DMS 273 treated with DMSO at 0.1 percent for 48 hours (cell line): ENCODE measurements at places on chromosomes 12 and 14.

GRCh38 chr14:89902881-89903280, 51.6 kb downstream of the EFCAB11 start:
- no peak for DNase-seq

- DNase-seq = no peak
These were observed 59.3 kb downstream of the TESC start for GRCh38 chr12:117039891-117040309.

- DNase-seq = no peak
These were observed 80.3 kb downstream of the PAPOLA start for GRCh38 chr14:96582411-96582961.

- peak; percentile 65 for DNase-seq
These were observed 65.0 kb downstream of the RFLNA start for GRCh38 chr12:124359671-124360581.

DNA sequence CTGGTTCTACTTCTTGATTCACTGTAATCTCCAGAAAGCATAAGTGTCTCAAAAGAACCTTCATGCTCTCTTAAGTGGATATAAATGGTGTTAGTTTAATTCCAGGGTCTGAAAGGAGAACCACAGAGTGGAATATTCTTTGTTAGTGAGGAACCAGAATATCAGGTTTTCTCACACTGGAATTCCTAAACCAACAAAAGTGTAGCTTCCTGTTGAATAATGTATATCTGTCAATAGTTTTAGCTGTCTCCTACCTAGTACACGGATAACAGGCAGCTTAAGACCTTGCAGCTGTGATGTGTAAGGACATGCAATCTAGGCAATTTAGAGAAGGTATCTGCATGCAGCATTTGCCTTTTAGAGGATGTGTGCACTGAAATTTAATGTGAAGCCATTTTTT, 24.0 kb downstream of the LRIG3 start:
- no peak for DNase-seq

GRCh38 chr14:75373616-75374015, 54.2 kb upstream of the JDP2 start:
- DNase-seq = no peak

DNA sequence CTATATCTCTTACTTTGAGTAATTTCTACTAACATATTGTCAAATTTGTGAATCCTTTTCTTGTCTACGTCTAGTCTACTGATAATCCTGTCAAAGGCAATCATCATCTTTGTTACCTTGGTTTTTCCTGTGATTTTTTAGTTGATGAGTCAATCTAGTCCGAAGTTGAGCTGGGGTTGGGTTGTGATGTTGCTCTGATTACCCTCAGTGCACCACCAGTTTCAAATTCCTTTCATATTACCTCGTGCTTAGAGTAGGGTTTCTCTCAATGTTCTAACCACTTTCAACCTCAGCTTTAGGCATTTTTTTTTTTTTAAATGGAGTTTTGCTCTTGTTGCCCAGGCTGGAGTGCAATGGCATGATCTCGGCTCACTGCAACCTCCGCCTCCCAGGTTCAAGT, 186.8 kb downstream of the BTG1 start:
- no peak for DNase-seq

DNA sequence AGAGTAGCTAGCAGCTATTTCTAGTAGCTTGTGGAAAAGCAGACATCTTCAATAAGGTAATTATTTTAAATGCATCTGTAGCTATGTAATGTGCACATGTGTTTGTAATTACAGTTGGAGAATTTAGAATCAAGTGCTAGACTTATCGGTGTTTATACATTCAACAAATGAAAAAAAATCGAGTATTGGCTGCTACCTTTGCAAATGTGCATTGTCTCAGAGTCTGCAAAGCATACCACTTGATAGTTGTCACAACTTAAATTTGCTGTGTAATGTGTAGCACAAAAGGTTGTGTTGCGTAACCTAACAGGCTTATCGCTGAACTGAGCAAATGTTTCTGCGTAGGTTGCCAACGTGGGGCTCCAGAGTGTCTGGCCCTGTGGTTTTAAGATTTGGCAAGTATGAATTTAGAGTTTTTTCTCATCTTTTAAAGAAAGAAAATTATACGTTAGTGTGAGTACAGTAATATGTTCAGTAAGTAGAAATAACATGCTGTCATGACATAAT, 44.3 kb downstream of the TMTC2 start:
- DNase-seq = no peak

DNA sequence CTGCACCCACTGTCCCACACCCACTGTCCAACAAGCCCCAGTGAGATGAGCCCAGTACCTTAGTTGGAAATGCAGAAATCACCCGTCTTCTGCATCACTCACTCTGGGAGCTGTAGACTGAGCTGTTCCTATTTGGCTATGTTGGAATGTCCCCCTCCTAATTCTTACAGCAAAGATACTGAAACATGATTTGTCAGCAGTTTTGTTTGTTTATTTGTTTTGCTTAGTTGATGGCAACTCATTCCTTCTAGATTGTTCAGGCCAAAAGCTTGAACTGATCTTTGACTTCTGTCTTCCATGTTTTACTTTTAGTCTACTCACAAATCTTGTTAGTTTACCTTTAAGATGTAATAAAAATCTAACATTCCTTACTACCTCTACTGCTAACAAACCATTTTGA, 233.6 kb upstream of the MIS18BP1 start:
- DNase-seq = no peak

DNA sequence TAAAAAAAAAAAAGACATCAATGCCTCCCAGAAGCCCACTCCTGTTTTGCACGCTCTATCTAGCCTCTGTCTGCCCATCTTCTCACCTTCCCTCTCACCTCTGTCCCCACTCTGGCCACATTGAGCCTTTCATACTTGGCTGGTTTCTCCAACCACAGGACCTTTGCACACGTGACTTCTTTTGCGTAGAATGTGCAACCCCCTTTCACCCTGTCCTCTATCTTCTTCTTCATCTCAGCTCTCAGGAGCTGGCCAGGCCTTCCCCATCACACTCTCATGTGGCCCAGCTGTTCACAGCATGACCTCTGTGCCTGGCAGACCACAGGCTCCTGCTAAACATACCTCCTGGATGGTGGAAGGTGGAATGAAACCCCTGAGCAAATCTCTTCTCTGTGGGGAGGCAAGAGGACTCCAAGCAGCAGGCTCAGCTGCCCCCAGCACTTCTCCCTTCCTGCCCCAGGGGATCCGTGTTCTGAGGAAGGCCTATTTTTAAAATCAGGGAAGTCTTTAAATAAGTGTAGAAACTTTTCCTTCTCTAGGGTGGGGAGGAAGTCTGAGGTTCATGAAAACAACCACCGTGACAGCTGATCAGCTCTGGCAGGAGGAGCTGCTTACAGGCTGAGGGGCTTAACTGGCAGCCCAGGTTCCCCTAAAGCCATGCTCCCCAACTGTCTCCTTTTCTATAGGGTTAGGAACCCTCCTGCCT, 11.6 kb downstream of the HVCN1 start:
- no peak for DNase-seq

DNA sequence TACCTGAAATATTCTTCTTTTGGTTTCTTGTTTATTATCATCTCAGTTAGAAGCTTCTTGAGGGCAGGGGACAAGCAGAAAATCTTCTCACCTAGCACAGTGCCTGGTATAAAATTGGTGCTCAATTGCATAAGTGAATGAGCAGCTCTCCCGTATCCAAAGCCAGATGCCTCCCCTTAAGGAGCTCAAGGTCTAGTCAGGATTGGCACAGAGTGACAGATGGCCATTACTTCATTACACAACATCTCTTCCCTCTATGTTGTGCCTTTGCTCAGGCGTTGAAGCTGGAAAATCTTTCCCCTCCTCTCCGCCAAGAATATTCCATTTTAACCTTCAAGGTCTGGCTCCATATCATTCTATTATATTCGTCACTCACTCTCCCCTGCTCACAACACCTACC, 3.6 kb downstream of the SLC4A8 start:
- DNase-seq = peak; percentile 63

DNA sequence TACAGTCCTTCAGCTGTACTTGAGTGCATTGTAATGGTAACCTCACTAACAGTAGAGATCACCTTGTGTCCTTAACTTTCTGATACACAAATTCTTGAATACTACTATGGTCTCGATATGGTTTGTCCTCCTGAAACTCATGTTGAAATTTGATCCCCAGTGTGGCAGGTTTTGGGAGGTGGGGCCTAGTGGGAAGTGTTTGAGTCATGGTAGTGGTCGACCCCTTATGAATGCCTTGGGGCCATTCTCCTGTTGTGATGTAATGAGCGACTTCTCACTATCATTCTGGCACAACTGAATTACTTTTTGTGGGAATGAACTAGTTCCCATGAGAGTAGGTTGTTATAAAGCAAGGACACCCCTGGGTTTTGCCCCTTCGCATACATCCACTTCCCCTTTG, 52.3 kb downstream of the IPO8 start:
- no peak for DNase-seq

- no peak for DNase-seq
These were observed 33.6 kb downstream of the KCNA1 start for GRCh38 chr12:4943067-4943937.

- DNase-seq = no peak
These were observed 285.3 kb downstream of the ZFP36L1 start for GRCh38 chr14:68507544-68508081.

- no peak for DNase-seq
These were observed 523.4 kb downstream of the FSCB start for GRCh38 chr14:43983721-43984120.

DNA sequence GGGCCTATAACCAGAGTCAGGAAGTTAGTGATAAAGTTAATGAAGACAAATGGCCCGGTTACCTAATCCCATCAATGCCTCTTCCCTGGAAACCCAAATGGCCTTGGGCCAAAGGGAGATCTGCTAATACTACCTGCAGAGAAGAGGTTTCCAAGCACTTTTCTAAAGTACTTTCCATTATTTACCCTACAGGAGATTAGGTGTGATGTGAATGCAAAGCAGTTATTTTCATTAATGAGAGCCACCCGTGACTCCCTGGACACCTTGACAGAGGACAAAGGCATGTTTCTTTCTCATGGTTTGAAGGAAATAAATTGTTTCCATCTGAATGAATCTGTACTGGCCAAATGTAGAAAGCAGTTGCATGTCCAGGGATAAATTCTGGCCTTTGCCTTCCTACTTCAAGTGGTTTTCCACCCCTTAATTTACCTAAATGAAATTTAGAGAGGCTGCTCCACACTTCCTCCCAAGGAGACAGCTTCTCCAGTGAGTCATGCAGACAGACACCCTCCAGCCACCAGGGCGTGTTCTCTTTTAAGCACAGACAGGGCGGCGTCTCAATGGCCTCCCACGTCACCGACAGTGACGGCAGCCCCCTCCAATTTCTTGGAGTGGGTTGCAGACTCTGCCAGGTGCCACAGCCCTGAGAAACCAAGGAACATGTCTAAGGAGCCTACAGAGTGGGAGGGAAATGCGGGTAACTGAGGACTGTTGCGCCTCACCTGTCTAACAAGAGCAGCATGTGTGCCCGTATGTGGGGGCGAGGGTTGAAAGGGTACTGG, 43.9 kb upstream of the GNPNAT1 start:
- DNase-seq = no peak

DNA sequence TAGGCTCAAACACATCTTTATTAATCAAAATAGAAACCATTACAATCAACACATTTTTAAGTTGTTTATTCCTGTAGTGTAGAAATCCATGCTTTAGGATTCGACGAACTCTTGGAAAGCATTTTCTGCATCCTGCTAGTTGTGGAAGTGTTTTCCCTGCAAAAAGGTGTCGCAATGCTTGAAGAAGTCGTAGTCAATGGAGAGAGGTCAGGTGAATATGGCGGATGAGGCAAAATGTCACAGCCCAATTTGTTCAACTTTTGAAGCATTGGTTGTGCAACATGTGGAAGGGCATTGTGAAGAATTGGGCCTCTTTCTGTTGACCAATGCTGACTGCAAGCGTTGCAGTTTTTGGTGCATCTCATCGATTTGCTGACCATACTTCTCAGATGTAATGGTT, 4.2 kb upstream of the ARID4A start:
- no peak for DNase-seq

DNA sequence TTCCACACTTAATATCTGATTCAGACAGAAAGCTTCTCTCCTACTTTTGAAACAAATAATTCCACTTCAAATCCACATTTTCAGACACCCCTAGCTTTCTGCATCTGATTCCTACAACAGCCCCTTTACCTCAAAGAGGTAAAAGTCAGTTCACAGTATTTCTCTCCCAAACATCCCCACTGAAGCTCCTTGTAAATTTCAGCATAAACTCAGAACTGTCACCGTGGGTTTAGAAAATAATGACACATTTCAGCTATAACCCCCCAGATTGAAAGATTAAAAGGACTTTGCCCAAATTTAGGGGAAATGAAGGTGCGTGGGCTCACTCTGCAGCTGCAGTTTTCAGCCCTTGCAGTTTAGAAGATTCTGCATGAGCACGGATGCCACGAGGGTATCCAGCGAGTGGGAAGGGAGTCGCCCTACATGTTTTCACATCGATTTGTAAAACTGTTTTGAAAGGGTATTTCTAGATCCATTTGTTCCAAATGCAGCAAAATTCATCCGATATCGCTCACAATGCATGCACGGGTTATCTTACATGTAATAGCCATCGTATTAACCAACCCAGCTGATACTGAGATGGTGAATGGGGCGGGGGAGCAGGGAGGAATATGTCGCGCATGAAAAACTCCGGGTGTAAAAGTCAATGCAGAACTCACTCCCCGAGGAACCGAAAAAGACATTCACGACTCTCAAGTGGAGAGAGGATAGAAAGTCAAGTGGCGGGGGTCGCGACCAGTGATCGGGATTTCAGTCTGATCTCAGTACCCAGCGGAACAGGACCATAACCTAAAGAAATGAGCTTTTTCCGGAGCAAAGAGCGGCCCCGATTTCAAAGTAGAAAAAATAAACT, 5.0 kb upstream of the CCND2 start:
- no peak for DNase-seq

DNA sequence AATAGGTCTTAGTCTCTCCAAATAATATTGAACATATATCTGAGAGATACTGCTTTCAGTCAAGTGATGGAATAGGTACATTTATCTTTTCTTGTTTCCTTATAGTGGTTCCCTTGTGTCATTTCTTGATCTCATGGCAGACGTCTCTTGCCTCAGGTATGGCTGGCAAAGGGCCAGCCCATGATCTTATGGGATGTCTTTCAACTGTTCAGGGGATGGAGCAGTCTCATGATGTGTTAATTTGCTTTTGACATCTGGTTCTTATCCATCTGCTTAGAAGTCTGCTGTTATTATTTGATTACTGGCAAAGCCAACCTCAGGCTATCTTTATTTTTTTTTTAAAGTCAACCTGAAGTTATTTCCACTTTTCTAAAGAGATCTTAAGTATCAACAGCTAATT, 262.9 kb downstream of the TMEM117 start:
- peak; percentile 37 for DNase-seq
